ENCODE measurements at places on chromosomes 12 and 14.

DNA sequence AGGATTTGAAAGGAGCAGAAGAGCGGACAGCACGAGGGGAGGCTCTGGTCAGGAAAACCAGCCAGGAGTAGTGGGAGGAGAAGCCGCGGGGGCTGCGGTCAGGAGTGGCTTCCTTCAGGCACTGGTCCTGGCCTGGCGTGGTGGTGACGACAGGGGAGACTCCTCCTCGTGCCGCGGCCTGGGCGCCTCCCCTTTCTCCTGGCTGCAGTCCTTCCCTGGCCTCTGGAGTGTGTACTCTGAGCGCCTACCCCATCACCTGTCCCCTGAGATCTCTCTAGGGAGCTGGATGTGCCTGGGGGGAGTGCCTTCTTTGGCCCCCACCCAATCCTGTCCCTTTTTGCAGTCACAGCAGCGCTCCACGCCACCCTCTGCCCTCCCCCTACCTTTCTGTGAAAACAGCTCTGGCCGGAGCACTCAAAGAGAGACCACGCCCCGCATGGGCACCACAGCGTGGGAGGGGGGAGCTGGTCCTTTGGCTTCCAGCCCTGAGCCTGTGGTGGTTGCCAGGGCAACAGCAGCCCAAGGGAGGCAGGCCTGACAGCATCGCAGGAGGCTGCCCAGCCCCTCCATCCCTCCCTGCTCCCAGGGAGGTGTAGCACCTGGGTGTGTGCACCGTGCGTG is 125.9 kb downstream of the CALM1 start:
- DNase-seq: no peak

- DNase-seq: no peak
Measured at GRCh38 chr12:26554332-26554731, 278.7 kb downstream of the ITPR2 start.

DNA sequence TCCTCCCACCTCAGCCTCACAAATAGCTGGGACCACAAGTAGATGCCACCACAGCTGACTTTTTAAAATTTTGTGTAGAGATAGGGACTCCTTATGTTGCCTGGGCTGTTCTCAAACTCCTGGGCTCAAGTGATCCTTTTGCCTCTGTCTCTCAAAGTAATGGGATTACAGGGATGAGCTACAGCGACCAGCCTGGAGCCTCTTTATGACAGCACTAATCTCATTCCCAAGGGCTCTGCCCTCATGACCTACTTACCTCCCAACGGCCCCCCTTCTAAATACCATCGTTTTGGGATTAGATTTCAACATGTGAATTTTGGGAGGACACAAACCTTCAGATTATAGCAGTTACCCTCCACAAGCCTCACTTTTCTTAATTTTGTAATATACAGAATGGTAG is 150.6 kb upstream of the FUT8 start:
- no peak for DNase-seq

DNA sequence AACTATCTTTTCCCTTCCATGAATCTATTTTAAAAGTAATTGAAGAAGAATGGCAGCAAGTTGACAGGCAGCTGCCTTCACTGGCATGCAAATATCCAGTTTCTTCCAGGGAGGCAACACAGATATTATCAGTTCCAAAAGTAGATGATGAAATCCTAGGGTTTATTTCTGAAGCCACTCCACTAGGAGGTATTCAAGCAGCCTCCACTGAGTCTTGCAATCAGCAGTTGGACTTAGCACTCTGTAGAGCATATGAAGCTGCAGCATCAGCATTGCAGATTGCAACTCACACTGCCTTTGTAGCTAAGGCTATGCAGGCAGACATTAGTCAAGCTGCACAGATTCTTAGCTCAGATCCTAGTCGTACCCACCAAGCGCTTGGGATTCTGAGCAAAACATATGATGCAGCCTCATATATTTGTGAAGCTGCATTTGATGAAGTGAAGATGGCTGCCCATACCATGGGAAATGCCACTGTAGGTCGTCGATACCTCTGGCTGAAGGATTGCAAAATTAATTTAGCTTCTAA is 18.4 kb downstream of the TMPO start:
- DNase-seq: no peak

DNA sequence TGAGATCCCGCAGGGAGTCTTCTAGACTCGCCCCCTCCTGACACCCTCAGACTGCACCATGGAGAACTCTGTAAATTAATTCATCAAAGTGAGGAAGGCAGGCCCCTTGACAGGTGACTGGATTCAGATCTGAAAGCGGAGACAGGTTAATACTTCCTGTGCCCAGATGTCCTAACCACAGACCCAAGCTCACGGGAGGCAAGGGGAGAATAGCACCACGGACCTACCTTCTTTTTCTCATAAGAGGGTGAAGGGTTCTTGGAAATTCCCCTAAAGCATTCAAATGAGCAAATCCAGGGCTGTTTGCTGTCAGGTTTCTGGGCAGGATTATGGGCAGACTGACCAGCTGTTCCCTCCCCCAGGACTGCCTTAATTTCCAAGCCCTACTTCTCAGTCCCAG is 170.0 kb downstream of the ZFP36L1 start:
- DNase-seq: no peak

DNA sequence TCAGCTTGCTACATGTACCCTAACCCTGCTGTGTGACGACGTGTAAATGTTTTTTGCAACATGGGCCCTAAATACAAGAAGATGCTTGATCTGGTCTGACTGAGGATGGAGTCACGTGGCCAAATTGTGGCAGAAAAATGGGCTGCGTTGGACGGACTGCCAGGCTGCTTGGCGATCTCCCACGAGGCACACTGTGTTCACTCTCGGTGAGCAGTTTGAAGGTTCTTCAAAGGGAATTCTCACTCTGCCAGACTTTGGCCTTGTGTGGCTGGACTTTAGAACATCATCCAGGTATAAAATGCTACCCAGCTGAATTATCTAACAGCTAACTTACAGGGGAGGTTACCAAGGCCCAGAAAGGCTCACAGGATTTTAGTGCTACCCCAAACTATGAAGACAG is 85.1 kb downstream of the KDM2B start:
- no peak for DNase-seq

GRCh38 chr12:119179335-119180021 is 747 bp downstream of the HSPB8 start:
- DNase-seq: peak; percentile 33

- no peak for DNase-seq
Measured at GRCh38 chr12:93892423-93893268, 215.5 kb downstream of the CRADD start.

DNA sequence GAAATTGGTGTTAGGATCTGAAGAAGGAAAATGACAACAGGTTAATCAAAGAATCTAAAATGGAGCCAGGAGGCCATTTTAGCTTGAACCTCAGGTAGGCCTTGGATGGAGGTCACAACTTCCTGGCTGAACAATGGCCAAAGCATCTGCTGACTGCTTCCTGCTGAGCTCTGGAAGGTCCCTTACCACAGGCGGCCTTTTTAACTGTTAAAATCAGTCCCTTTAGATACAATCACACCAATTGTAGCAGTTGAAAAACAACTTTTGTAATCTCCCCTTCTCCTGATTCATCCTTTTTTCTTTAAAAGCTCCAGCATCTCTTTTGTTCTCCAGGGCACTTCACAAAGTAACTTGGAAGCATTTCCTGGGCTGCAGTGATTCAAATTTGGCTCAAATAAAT is 388.8 kb downstream of the PDZRN4 start:
- peak; percentile 87 for DNase-seq

GRCh38 chr14:30333934-30334333 is 225.0 kb upstream of the G2E3 start:
- DNase-seq: no peak

GRCh38 chr12:70399311-70399710 is 33.2 kb downstream of the KCNMB4 start:
- DNase-seq: no peak

- DNase-seq: no peak
Measured at GRCh38 chr12:62505786-62506185, 39.2 kb downstream of the MON2 start.

GRCh38 chr12:5043589-5044419 is at the start of gene KCNA5:
KCNA5 (plus strand) TSS chr12:5043879; CDS start chr12:5044148, 269 bp downstream.
- no peak for DNase-seq

DNA sequence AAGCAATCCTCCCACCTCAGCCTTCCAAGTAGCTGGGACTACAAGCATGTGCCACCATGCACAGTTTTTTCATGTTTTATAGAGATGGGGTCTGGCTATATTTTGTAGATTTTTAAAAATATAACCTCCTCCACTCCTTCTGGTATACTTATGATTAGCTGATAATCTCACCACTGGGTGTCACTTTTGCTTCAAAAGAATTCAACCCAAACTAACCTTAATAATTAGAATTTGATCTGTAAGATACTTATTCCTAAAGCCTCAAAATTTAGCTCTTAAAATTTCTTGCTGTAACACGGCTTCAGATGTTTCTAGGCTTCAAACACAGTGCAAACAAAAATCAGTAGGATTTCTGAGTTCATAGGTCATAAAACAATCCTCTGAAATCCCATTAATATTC is 130.3 kb downstream of the CEP83 start:
- DNase-seq: no peak

DNA sequence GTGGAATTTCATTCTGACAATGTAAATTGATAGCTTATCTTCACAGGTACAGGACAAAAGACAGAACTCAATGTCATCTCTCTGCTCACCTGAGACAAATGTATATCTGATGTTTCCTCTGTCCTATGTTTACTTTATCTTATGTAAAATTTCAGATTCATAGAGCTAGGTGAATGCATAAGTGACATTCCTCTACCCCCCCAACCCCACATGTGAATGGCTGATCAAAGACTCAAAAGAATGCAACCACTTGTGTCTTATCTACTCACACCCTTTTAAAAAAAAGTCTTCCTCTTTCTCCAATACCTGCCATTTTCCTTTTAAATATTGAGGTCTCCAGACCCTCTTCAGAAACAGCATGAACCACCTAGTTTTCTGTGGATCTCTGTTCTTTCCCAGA is 736.6 kb upstream of the SEL1L start:
- DNase-seq: no peak

DNA sequence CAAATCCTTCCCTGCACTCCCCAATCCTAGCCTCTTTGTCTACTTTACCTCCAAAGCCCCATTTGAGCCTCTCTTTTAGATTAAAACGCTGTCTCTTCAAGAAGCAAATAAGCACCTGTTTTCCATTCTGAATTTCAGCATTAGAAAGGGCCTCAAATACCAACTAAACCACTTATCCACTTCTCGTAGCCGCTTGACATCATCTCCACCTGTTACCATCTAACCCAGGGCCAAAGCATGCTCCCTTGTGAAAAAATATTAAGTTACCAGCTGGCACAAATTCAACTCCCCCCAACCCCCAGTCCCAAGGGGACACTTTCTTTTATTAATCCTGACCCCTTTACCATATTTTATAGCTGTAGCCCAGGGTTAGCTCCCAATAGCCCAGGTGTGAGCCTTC is 43.1 kb downstream of the GPHB5 start:
- DNase-seq: no peak

DNA sequence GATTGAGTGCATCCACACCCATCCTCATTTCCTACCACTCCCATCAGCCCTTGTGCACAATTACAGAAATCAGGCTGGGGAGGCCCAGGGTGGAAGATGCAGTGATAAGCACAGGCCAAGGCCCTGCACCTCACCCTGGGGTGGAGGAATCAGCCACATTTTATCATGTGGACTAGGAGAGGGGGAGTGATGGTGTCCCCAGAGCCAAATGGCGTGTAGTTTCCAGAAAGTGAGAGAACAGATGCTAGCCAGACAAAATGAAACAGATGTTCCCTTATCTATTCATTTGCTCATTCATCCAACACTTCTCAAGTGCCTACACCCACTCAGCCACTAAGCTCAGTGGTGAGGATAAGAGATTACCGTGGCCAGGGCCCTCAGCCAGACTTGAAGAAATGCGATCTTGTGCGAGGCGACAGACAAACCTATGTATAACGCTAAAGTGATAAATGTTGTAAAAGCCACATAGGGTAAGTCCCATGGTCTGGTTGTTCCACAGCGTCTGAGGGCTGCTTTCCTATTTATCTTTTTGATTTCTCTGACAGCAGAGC is 93.6 kb downstream of the STAB2 start:
- no peak for DNase-seq

DNA sequence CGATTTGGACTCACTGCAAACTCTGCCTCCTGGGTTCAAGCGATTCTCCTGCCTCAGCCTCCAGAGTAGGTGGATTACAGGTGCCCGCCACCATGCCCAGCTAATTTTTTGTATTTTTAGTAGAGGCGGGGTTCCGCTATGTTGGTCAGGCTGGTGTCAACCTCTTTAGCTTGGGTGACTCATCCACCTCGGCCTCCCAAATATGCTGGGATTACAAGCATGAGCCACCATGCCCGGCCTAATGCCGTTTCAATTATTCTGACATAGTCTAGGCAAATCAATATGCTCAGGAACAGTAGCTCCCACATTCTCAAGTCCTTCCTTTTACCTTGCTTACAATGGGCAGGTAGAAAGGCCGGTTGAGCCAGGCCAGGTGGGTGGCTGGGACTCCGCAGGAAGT is 82.0 kb upstream of the EEA1 start:
- DNase-seq: no peak

DNA sequence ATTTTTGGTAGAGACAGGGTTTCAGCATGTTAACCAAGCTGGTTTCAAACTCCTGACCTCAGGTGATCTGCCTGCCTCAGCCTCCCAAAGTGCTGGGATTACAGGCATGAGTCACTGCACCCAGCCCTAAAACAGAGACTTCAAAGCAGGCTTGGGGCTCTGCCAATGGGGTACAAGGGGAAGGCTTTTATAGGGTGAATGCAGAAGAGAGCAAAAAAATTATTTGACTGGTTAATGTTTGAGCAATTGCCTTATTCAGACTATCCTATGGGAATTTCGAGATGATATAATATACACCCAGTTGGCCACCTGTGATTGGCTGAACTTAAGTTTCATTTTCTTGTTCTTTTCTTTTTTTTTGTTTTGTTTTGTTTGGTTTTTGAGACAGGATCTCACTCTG is 31.5 kb upstream of the ACTN1 start:
- DNase-seq: no peak

DNA sequence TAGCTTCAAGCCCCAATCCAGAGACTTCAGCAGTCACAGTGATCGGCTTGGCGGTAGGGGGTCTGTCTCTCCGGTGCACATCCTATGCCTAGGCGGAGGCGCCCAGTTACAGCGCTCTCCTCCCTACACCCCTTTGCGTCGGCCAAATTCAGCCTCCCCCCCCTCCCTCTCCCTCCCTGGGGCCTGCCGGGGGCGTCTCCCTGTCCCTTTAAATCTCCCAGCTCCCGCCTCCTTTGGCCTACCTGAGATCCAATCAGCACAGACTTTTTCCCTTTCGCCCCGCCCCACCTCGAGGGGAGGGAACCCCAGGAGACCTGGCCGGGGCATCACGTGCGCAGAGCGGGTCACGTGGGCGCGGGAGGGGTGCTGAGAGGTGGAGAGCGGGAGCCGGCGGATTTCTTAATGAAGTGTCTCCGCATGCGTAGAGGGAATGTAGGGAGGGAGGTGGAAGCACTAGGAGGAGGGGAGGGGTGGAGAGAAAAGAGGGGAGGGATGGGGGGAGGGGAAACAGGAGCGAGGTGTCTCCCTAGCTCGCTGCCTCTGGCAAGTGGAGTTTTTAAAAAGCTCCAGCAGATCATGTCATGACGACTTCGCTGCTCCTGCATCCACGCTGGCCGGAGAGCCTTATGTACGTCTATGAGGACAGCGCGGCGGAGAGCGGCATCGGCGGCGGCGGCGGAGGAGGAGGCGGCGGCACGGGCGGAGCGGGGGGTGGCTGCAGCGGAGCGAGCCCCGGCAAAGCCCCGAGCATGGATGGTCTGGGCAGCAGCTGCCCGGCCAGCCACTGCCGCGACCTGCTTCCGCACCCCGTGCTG is at the start of gene HOXC13:
HOXC13 (plus strand) TSS at position 506 of the 815 bp plus-strand sequence; CDS start at position 582, 76 bp downstream.
- peak; percentile 84 for DNase-seq

- DNase-seq: no peak
Measured at GRCh38 chr12:7934091-7934888, 1.7 kb downstream of the SLC2A3 start.
